ENCODE measurements at places on chromosomes 4 and X. TPM values are rescaled to one million over a fixed set of nuclear protein-coding genes. Genes with fewer than 3 reads are reported as not detected.
A peak's percentile ranks its signal among the peaks of the same experiment; 100 is the strongest.

The STS gene
- 7.9 TPM for total RNA-seq

The FRMPD3 gene
- total RNA-seq, result under 0.01 TPM

The SULT1E1 gene
- not detected for total RNA-seq

The F11 gene
- not detected for total RNA-seq

- DNase-seq, result peak; percentile 60
These were observed 97.7 kb downstream of the DDX60 start for GRCh38 chr4:168220893-168221292.

GRCh38 chrX:124216396-124217115 lies 115.9 kb upstream of the TEX13D start:
- no peak for DNase-seq

GRCh38 chrX:11678158-11678557 lies 12.4 kb upstream of the ARHGAP6 start:
- no peak for DNase-seq

GRCh38 chr4:184807797-184808712 lies 17.7 kb downstream of the ACSL1 start:
- DNase-seq, result peak; percentile 84

DNA sequence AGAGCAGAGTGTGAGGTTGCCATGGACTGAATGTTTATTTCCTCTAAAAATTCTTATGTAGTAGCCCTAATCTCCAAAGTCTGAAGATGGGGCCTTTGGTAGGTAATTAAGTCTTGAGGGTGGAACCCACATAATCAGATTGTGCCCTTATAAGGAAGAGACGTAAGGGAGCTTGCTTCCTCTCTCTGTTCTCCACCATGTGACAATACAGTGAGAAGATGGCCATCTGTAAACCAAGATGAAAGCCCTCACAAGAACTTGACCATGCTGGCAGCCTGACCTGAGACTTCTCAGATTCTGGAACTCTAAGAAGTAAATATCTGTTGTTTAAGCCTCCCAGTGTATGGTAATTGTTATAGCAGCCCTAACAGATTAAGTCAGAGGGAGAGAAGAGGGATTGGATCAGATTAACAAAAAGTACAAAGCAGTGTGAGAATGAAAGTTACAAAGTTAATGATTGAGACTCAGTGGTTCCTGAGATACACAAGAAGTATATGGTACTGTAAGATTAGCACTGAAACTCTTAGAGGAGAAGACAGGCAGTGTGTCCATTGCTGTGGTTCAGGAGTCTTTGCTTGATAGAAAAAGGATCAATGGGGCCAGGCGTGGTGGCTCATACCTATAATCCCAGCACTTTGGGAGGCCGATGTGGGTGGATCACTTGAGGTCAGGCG lies 82.5 kb upstream of the GC start:
- DNase-seq, result no peak

Data from LHCN-M2 (cell line).